ENCODE measurements at places on chromosomes 5 and 9. TPM values are rescaled to one million over a fixed set of nuclear protein-coding genes. Genes with fewer than 3 reads are reported as not detected.

Gene TMEM215
- total RNA-seq: not detected

Gene FREM1
- total RNA-seq: 0.88 TPM

Gene SLC46A2
- total RNA-seq: not detected

Gene LEAP2
- total RNA-seq: 0.29 TPM

Gene IFNB1
- not detected for total RNA-seq

Gene IL9
- total RNA-seq: not detected

Gene ACTBL2
- 0.24 TPM for total RNA-seq

Gene PCDHGB1
- total RNA-seq: 10.9 TPM
